ENCODE measurements at places on chromosomes 4 and X. TPM values are rescaled to one million over a fixed set of nuclear protein-coding genes. Genes with fewer than 3 reads are reported as not detected.

The TGIF2LX gene
- not detected for total RNA-seq

The OTUD6A gene
- total RNA-seq: not detected

The GRPR gene
- total RNA-seq: not detected

The ZNF518B gene
- 28.9 TPM for total RNA-seq

The FAM236C gene
- total RNA-seq: not detected

The S100P gene
- total RNA-seq: not detected

The RGN gene
- 1.4 TPM for total RNA-seq

The ATP8A1 gene
- total RNA-seq: 18.7 TPM

The USP27X gene
- total RNA-seq: 1.6 TPM

- DNase-seq: no peak
These were observed 4.0 kb downstream of the TMEM164 start for GRCh38 chrX:110006821-110007375.

DNA sequence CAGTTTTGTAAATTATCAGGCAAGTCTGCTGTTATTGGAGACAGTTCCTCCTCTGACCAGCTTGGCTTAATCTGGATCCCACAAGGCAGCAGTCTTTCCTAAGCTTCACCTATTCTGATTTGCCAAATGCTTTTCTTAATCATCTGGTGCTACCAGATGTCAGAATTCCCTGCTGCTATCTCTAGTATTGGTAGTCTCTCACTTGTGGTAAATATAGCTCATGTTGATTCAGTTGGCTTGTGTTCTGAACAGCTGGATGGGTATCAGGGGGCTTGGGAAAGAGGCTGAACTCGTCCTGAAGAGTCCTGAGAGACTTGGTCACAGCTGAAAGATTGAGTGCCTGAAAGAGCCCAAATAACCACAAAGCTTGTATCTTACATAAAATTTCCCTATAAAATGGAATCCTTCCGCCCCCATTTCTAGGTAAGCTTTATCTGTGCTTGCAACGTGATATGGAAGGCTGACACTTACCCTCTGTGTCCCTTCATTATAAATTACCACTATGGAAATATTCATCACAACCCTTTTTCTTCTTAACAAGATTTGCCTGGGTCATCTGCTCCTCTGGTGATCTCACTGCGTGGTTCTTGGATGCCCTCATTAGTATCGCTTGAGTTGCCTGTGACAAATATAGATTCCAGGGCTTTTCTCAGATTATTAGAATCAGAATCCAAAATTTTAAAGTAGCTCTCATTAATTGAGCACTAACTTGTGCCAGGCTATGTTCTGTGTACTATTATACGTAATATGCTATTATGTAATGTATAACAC lies 104.1 kb upstream of the GPRIN3 start:
- no peak for DNase-seq

GRCh38 chrX:63526863-63527262 lies 175.7 kb upstream of the SPIN4 start:
- DNase-seq: no peak

DNA sequence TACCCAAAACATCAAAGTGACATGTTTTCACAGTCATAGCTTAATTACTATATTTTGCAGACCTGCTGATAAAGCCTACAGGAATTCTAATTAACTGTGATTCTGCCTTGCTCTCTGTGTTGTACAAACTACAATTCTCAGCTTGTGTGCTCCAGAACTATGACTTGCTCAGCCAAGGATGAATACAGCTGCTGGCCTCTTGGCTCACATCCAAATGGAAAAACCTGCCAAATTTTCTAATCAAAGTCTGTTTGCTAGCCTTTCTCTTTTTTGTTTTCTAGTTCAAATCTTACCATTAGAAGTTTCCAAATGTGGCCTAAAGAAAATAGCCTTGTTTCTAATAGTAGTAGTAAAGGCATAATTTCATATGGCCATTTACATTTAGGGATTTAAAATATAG lies 1176.8 kb downstream of the FAM133A start:
- no peak for DNase-seq

DNA sequence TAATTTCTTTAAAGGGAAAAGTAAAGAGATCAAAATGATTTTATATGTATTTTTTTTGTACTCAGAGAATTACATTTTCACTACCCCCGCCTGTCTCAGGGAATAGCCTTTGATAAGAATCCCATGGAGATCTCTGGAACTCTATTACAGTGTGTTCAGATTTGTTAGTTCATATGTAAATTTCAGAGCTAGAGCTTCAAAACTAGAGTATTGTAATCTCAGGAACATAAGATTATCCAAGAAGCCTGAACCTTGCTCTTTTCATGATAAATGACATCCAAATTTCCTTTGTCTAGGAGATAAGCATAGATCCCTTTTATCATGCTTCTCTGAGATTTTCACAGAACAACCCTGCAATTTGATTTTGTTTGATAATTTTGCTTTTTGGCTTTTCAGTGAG lies 82.9 kb downstream of the PDK3 start:
- no peak for DNase-seq

DNA sequence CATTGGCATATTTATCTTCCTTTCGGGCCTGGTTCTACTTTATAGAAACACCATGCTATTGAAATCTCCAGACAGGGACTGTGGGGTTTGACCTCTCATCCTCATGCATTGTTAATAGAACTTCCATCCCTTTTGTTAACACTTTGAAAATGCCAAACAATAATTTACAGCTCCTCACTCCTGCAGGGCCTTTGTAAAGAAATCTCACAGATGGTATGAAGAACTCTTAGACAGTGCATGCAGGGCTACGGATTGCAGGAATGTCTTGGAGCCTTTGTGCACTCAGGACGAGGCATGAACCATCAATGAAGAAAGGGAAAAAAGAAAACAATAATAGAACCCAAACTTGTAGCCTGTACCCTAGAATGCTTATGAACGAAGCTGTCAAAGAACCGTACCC lies 92.8 kb upstream of the TMEM47 start:
- no peak for DNase-seq

- DNase-seq: no peak
These were observed 144.5 kb downstream of the SMIM20 start for GRCh38 chr4:26058537-26058936.

DNA sequence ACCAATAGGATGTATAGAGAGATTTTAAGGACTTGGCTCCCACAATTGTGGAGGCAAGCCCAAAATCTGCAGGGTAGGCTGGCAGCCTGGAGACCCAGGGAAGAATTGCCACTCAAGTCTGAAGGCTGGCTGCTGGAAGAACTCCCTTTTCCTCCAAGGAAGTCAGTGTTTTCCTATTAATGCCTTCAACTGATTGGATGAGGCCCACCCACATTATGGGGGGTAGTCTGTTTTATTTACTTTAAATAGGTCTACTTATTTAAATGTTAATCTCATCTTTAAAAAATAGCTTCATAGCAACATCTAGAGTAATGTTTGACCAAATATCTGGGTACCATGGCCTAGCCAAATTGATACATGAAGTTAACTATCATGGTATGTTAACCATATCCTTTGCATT lies 18.7 kb downstream of the LSM6 start:
- no peak for DNase-seq

GRCh38 chrX:63511361-63511760 lies 160.2 kb upstream of the SPIN4 start:
- no peak for DNase-seq

- no peak for DNase-seq
These were observed 41.0 kb downstream of the GAB1 start for GRCh38 chr4:143377611-143378099.

GRCh38 chr4:8844976-8845690 lies 26.5 kb downstream of the HMX1 start:
- DNase-seq: no peak

DNA sequence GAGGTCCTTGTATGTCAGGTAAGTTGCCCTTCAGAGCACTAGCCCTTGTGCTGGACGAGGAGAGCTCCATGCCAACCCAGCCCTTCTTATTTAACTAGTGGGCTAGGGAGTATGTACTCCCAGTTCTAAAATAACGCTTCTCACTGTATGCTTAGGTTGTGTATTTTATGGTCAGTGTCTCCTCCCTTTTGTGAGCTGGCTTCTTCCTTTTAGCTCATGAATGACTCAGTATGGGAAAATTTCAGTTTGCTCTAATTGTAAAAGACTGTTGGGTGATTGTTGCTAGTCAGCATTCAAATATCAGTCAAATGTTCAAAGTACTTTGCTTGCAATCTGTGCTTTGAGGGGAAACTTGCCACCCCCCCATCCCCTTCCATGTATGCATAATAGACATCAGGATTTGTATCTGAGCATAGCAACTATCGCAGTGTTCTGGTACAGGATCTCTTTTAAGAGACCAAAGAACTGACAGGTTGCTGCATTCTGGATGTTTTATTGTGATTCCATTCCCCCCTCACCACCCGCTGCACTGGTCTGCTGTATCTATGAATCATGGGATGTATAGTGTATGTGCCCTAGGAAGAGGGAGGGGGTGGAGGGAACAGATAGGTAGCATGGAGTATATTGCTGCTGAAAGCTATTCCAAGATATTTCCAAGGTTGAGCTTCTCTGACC lies 34.7 kb downstream of the DLG3 start:
- DNase-seq: no peak

- DNase-seq: no peak
These were observed 45.4 kb downstream of the FGFRL1 start for GRCh38 chr4:1056671-1057402.

- DNase-seq: no peak
These were observed 721.0 kb upstream of the NDST4 start for GRCh38 chr4:115834441-115834840.

DNA sequence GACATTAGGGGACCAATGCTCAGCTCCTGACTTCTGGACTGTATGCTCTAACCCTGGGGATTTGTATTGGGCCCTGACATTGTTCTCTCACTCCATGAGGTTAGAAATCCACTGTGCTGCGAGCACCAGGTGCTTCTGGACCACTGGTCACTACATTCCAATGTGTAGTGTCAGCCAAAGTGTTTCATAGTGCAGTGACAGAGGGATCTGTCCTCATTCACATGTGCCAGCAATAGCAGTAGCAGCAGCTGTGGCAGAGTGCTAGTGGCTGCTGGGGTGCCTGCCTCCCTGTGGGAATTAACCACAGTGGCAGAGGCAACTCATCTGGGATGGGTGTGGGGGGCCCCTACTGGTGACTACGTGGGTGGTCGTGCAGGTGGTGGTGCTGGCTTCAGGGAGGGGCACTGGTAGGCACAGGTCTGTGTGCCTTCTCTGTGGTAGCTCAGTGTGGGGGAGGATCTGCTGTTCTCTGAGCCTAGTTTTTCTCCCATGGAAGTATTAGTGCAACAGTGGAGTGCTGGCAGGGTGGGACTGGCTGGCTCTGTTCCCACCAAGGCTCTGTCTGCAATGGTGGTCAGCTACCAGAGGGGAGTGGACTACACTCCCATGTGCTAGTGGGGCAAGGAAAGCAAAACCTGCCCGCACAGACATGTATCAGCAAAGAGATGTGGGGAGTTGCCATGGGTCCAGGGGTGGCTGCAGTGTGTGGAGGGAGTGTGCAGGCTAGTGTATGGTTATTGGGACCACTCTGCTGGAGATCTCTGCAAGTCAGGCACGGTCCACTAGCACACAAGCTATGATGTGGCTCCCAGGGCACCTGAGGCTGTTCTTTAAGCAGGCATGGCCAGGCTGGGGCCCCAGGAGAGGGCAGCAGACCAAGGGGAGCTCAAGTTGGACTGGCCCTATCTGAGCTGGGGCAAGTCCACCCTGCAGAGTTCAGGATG lies 78.5 kb downstream of the SCLT1 start:
- DNase-seq: no peak

- DNase-seq: no peak
These were observed 288.4 kb downstream of the BCOR start for GRCh38 chrX:39809331-39809730.

DNA sequence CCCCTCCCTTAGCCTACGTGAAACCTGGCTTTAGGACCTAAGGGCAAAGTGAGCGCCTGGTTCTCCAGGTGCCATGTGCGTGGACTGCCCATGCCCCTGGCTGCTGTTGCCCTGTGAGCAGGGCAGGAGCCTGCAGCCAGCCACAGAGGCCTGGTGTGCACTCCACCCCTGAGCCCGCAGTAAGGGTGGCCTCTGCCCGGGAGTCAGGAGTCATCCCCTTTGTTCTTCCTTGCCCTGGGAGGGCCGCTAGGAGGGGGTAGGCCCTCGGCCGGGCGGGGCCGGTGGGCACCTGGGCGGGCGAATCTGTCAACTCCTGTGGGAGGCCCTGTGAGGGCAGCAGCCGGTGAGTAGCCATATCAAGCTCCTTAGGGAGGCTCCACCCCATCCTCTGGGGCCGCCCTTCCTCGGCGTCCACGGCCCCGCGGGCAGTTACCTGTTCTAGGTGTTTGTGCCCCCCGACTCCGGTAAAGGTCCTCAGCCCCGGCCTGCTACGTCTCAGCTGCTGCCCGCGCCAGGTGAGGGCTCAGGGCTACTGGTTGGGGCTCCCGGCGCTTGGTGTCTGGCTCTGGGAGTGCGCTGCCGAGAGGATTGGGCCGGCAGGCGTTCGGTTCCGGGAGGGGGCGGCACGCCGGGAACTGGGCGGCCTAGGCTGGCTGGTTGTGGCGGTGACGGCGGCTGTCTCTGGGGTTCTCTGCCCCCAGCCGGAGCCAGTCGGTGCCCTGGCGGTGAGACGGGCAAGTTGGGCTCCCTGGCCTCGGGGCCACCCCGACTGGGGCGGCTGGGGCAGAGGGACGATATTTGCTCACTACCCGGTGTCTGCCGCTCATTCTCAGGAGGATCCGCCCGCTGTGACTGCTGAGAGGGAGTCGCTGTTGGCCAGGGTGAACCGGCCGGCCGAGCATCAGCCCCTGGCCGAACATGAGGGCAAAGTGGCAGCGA lies 1060.2 kb downstream of the TECRL start:
- no peak for DNase-seq

- no peak for DNase-seq
These were observed 63.6 kb downstream of the PDLIM5 start for GRCh38 chr4:94515365-94515764.

- DNase-seq: no peak
These were observed 40.1 kb downstream of the BTC start for GRCh38 chr4:74754218-74754617.

DNA sequence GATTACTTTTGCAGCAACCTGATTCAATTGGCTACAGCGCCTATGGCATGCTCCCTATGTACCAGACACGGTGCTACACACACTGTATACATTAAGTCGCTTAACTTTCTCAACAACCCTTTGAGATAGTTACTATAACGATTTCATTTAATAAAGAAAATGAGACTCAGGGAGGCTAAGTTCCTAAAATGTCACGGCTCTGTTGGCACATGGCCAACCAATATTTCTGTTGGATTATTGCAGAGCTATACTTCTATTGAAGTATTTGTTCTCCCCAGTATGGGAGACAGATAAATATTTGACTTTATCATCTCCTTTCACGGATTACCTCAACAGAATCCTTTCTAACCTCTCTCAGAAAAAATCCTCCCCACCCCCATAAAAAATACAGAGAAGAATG lies 25.3 kb downstream of the CLNK start:
- DNase-seq: no peak

DNA sequence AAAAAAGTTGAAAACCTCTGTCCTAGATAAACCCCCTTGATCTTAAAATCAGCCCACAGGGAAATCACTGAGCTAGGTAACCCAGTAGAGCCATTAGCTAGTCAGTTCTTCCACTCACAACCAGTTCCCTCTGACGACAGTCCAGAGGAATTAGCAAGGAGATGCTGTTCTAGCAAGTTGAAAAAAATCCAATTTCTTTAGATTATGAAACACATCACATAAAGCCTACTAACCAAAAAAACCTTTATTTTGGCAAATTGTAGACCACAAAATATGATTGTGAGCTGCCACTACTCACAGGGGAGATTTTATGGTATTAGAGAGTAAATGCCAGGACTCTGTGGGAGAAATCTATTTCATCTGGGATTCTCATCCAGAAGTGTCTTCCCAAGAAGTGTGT lies 22.6 kb downstream of the ADAMTS3 start:
- DNase-seq: no peak

GRCh38 chrX:112651766-112652165 lies 28.0 kb downstream of the LHFPL1 start:
- no peak for DNase-seq

GRCh38 chr4:14943749-14944148 lies 58.5 kb upstream of the CPEB2 start:
- no peak for DNase-seq
